ENCODE measurements at places on chromosomes 2 and 18.

DNA sequence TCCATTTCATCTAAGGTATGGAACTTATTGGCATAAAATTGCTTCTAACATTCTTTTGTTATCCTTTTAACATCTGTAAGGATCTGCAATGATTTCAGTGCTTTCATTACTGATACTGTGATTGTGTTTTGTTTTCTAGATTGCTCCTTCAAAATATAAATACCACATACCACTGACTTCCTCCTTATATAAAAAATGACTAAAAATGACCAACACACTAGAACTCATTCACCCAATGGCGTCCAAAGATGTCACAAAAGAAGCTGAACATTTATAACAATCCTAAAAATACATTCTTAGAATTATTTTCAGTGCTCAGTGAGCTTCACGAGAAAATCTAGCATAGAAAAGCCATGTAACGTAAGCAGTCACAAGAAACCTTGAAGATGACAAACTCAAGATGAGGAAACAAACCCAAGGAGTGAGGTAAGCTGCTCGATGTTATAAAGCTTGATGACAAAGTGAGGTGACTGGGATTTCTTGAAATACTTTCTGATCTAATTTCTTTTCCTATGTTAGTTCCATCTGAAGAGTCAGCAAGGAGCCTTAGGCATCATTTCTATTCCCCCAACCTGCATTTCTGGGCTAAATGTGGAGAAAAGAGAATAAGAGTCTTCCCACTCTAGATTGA is 42.6 kb downstream of the PNO1 start:
- DNase-seq: no peak

DNA sequence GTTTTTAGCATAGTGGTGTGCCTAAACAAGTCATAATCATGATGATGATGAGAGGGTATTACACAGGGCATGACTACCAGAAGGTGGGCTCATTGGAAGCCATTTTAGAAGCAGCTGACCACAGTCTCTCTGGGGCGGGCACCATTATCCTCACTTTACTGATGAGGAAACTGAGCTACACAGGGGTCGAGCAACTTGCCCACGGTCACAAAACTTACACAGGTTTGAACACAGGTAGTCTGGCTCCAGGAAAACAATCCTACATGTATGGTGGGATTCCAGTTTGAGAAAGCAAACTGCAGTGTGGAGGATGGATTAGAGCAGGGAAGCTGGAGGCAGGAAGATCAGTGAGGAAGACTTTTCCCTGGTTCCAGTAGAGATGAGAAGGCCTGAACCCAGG is 6.2 kb downstream of the RHOB start:
- no peak for DNase-seq

GRCh38 chr2:96113367-96113677 is 3.0 kb downstream of the ADRA2B start:
- no peak for DNase-seq

GRCh38 chr2:218569661-218570500 is 1.2 kb downstream of the CNOT9 start:
- peak; percentile 34 for DNase-seq

GRCh38 chr2:29317077-29317517 is 201.9 kb downstream of the CLIP4 start:
- no peak for DNase-seq

DNA sequence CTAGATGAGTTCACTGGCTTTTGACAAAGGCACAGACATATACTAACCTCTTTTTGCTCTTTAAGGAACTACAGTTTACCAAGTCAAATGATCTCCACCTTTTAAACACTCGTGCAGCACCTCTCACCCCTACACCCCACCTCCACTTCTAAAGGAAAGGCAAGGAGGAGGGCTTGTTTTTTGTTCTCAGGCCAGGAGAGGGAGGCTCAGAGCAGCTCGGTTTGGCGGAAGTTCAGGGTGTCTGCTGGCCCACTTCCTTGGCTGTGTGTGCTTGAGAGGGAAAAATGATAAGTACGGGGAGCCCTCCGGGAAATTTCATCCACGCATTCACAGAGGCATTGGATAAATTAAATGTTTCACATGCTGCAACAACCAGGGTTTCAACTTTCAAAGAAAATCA is 667.9 kb downstream of the BCL11A start:
- no peak for DNase-seq

DNA sequence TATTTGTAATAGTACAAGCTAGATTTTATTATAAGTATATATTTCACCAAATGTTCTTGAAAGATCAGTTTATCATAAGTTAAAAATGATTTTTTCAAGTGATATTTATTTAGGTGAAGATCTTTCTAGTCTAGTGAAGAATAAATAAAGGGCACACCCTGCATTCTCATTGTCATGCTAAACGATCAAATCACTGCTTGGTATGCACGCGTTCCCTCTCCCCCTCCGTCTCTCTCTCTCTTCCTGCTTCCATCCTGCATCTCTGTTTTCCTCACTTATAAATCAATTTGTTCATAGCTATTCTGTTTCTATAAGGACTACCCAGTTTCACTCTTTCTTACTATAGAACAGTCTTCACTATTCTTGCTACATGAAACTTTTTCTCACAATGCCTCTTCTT is 1067.4 kb downstream of the LRP1B start:
- DNase-seq: no peak

- no peak for DNase-seq
Observed at GRCh38 chr18:44609181-44609941, 71.3 kb upstream of the SETBP1 start.

DNA sequence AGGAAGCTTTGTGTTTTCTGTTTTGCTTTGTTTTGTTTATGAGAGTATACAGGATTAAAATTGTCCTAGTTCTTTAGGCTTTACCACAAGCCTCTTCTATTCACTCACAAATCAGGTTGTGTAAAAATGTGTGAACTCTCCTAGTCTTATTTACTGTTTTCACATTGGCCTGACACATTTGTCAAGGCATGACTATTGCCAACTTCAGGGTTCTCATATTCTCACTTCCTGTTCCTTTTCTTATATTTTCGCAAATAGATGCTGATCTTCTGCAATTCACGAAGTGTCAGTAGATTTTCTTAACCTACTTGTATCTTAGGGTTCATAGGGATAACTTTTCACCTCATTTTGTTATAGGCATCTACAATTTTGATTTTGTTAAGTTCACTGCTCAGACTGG is 67.1 kb downstream of the CCDC102B start:
- no peak for DNase-seq

DNA sequence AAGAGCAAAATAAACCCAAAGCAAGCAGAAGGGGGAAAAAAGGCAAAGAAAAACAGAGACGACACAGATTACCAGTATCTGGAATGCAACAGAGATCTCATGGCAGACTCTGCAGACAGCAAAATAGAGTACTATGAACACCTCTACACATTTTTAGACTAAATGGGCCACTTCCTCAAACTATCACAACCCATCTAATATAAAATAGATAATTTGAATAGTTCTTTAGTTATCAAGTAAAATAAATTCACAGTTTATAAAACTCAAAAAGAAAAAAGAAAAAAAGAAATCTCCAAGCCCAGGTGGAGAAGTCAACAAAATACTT is 16.6 kb downstream of the SESTD1 start:
- DNase-seq: no peak

DNA sequence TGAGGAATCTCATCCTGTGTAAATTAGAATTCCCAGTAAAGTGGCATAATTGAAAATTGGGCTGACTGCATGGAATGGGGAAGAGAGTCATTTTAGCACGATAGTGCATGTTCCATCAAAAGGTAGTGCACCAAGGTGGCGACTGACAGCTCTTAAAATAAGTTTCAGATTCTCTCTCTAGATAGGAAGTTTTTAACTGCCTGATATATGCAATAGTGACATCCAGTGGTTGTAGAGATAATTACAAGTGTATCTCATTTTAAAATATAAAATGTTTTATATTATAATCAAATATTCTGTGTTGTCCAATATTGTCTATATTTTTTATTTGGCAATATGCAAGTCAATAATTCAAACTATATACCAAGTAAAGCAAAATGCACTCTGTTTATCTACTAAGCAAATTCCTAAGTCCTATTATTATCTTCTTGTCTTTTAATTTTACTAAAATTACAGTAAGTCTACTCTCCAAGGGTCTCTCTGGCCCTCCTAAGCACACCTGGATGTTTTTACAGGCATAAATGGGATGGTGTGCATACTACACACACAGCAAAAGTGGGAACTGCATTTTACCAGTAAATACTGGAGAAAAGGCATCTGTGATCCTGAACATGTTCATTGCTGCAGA is 397.7 kb upstream of the HNRNPA3 start:
- DNase-seq: peak; percentile 10

DNA sequence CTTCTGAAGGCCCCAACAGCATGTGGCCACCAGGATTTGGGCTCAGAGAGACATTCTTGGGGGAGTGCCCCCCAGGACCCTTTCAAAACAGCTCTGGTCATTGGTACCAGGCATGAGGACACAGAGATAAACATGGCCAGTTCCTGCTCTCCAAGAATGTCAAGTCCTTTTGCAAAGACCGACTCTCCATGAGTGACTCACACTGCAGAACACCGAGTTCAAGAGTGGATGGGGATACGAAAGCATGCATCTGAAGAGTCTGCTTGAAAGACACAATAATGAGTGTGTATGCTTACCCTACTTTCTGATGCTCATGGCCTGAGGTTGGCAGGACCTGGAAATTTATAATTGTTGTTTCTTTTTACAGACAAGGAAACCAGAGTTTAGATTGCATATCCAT is 450.6 kb downstream of the TSN start:
- no peak for DNase-seq

- DNase-seq: no peak
Observed at GRCh38 chr2:28101892-28102291, 211.4 kb downstream of the BABAM2 start.

DNA sequence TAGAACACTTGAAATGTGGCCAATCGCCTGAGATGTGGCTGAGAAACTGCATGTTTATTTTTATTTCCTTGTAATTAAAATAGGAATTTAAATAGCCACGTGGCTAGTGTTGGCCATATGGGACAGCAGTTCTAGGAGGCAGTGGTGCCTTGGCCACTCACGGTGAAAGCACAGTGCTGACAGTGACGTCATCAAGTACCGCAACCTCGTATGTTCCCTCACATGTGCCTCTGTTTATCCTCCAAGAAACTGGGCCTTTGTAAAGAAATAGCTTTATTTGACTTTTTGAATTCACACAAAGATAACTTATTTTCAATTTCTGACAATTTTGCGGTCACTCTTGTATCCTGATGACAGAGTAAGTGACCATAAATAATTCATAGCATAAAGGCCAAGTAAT is 575.0 kb downstream of the DCDC2C start:
- DNase-seq: no peak

DNA sequence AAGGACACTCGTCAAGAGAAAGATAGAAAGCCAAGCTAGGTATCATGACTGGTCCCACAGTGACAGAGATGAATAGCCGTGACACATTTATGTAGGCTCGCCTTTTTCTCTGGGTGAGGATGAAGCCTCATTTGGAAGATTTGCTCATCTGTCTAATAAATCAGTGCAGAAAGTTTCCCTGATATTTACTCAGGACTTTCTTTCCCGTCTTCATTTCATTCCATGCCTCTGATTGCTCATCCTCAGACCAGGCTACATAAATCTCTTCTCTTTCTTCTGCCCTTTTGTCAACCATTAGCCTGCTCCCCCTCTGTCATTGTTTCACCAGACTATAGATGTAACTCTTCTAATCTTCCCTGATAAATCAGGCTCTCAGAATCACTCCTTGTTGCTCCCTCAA is 361.8 kb upstream of the MEIS1 start:
- no peak for DNase-seq

- DNase-seq: no peak
Observed at GRCh38 chr2:235979037-235979436, 189.1 kb downstream of the GBX2 start.

DNA sequence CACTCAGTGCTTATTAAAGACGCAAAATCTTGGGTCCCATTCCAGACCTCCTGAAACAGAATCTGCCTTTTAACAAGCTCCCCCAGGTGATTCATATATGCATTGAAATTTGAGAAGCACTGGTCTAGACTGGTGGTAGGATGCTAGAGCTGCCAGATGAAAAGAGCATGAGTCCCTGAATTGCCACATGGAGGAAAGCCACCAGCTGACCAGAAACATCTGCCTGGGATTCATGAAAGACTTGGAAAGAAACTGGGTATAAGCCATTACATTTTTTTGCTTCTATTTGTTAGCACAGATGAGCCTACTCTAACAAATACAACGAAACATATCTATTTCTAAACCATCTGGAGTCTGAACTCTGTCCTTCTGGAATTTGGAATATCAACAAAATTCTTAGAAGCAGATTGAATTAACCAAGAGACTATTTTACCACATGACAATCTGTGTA is 228.9 kb downstream of the RBM43 start:
- no peak for DNase-seq

DNA sequence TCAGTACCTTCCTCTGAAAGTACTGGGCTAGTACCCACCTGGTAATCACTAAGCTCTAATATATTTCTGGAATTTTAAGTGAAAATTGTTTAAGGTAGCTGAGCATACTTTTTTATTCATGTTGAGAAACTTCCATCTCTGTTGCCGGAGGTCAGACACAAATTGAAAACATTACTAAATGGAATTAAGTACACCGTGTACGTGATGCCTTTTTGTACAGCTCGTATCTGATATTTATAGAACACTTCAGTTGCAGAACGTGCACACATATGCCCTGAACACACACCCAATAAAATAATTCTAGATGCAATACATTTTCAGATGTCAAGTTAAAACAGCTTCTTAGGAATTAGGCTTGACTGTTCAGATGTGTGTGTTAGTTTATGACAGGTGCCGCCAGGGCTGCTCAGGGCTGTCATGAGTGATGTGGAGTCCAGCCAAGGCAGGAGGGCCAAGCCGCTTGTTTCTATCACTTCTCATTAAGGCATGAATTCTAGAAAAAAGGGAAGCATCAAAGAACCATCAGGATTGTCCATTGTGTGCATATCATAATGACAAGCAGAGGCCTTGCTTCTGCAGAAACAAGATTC is 80.9 kb upstream of the FOSL2 start:
- DNase-seq: no peak

GRCh38 chr2:110679865-110680264 is 2.0 kb upstream of the BUB1 start:
- no peak for DNase-seq

- DNase-seq: no peak
Observed at GRCh38 chr2:11408959-11409571, 56.9 kb downstream of the E2F6 start.
